ENCODE measurements at places on chromosomes 2 and 18.

DNA sequence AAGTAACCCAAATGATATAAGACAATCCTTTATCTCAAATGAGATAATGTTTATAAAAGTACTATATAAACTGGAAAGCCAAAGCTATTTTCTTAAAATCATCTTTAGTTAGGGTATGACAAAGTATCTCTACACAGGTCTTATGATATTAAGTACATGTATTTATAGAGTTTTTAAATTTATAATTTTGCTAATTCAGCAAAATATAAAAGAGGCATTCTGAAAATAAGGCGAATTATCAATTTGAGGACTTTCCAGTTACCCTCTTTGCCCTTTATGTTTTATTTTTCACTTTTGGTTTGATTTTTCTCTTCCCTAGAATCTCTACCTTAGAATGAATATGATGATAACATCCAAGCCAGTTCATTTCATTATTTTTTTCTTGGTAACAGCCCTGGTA lies 115.2 kb downstream of the ZNF521 start:
- DNase-seq = no peak

DNA sequence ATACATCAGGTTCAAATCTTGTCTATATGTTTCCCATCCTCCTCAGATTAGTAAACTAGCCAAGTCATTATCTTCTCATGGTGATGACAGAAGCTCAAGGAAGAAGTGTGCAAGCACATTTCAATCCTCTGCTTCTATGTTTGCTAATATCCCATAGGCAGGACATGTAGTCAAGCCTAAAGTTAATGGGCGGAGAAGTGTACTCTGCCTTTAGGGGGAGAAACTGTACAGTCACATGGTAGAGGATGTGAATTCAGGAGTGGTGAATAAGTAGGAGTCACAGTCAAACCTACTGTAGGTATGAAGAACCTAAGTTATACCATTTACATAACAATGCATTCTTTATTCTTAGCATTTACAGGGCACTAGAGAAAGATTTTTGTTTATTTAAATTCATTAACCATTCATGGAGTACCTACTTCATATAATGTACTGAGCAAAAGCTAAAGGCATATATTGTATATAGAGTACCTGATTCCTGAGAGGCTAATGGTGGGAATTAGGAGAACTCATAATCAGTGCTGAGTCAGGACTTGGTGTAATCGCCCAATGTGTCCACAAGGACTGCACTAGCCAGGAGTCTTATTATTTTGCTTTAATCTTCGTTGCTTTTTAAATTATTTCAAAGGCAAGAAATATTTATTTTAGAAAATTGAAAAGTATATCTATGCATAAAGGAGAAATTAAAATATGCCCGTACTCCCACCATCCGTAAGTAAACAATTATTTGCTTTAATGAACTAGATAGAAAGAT lies 394.3 kb upstream of the ETAA1 start:
- no peak for DNase-seq

DNA sequence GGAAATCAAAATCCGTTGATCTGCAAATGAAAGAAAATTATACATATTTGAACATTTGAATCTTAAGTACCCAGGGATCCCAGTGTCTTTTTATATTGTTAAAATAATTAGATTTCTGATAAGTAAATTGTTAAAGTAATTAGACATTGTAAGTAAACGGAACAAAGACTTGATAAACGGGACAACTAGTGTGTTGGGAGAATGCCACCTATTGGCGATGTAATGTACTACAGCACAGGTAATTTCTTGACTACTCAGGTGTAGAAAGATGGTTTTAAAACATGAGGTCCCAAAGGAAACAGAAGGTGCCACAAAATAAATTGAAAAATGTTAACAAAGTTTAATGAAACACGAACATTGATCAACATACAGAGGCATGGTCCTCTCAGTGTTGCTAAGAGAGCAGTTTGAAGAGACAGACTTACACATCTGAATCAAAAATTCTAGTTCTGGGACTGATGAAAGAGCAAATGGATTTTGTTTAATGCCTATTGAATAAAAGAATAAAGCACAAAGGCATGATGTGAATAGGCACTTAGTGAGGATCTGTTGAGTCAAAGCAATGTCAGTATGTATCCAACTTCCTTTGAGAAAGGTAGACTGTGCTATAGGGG lies 103.4 kb upstream of the RASGRP3 start:
- no peak for DNase-seq

GRCh38 chr2:181818840-181819239 lies 72.7 kb upstream of the ITPRID2 start:
- DNase-seq = no peak

- no peak for DNase-seq
Measured at GRCh38 chr18:57002627-57003026, 144.3 kb upstream of the BOD1L2 start.

- no peak for DNase-seq
Measured at GRCh38 chr2:157252529-157252928, 5.0 kb upstream of the GALNT5 start.
